ENCODE measurements at places on chromosomes 2 and 18. TPM values are rescaled to one million over a fixed set of nuclear protein-coding genes. Genes with fewer than 3 reads are reported as not detected.

DNA sequence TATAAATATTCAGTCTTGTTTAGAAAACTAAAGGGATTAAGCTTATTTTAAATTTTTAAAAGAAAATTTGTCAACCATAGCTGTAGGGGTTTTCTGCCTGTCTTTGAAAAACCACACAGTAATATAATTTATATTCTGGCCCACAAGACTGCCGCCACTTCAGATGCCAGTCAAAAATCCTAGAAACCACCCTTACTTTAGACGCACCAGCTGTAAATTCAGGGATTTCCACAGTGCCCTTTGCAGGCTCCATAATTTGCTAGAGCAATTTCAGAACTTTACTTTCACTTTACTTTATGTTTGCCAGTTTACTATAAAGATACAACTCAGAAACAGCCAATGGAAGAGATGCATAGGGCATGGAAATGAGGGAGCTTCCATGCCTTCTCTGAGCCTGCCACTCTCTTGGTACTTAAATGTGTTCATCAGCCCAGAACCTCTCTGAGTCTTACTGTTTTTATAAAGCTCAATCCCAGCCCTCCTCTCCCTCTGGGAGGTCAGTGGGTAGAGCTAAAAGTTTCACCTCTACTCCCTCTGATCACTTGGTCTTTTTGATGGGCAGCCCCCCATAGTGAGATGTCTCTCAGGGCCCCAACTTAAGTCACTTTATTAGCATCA lies 63.3 kb downstream of the KYNU start:
- DNase-seq = no peak

GRCh38 chr2:96207073-96207773 lies 1.4 kb downstream of the STARD7 start:
- DNase-seq = peak; percentile 13

The HOXD10 gene
- total RNA-seq = 2.2 TPM

DNA sequence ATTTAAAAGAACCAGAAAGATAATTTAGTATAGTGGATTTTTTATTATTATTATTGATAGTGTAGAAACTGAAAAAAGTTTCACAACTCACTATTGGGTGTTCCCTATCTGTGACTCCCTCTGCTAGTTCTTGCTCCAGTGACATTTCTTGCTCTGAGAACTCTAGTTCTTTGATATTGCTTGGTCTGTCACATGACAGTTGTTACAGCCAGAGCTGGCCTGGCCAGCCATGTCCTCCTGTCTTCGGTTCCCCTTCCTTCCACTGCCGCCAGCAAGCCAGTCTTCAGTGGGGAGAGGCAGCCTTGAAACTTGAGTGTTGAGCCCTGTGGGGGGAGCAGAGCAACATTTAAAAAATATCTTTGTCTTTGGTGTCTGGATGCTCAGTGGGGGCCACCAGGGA lies 7.6 kb upstream of the THOC1 start:
- DNase-seq = no peak

The COLEC12 gene
- total RNA-seq = not detected

- peak; percentile 56 for DNase-seq
These were observed 117.2 kb upstream of the HS6ST1 start for GRCh38 chr2:128435576-128436478.

The SP140 gene
- 0.12 TPM for total RNA-seq

DNA sequence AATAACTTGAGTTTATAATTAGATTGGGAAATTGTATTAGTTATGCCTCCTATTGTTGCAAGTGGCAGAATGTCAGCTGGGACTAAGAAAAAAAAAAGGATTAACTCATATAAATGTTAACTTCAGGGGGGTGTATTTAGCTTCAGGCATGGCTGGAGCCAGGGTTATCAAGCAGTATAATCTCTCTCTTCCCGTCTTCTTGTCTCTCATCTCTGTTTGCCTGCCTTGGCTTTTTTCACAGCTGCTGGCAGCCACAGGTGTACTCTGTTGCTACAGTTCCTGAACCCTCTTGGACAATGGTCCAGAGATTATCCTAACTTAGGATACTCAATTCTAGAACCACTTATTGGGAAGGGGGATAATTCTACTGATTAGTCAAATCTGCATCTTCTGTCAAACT lies 370.7 kb upstream of the MEX3C start:
- DNase-seq = peak; percentile 59

DNA sequence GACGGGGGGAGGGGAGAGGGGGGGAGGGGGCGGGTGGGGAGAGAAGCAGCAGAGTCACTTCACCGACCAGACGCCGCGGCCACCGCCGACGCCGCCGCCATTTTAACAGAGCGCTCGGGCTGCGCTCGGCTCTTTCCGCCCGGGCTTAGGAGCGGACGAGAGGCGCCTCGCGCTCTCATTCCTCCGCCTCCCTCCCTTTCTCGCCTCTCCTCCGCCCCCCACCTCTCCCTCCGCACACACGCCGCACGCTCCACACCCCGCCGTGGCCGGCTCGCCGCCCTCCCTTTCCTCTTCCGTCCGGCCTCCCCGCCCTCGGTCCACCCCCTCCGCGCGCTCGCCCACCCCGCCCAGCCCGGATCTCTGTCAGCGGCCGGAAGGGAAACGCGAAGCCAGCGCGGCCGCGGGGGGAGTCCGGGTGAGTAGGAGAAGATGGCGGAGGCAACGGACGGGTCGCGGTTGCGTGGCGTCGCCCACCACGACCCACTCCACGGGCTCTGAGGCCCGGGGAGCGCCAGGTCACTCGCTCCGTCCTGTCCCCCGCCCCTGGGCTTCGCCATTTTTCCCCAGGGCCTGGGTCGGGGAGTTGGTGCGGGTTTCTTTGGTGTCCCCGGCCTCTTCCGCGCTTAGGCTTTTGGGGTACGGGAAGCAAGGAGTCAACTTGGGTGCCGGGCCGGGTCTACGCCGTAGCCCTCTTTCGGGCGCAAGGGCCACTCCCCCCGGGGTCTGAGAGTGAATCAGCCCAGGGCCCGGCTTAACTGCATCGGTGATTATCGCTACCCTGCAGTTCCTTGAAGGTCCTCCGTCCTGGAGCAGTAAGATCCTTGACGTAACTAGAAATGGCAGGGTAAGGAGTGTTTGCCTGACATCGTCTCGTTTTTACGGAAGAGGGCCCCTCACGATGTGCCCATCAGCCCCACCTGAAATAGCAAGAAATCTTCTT lies at the start of gene USP34:
Gene USP34, minus strand, starts transcription at position 123 of the 940 bp plus-strand sequence. CDS start 395 bp downstream, outside the sequence.
- peak; percentile 96 for DNase-seq

- DNase-seq = no peak
These were observed 177.2 kb downstream of the NEDD4L start for GRCh38 chr18:58221060-58221725.

DNA sequence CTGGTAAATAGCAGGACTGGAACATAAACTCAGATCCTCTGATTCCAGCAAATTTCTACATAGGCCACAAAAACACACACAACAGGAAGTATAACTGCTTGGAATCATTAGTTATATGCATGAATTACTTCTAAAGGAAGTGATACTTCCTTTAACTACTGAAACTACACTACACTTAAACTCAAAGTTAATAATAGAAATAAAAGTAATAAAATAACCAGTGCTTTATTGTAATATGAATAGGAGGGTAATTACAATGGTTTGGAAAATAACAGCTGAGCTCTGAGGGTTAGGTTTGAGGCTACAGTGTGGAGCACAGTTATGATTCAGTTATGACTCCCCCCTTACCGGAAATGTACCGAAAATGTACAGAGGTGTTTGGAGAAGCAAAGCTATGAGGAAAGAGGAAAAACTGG lies 18.5 kb upstream of the POLI start:
- DNase-seq = no peak

DNA sequence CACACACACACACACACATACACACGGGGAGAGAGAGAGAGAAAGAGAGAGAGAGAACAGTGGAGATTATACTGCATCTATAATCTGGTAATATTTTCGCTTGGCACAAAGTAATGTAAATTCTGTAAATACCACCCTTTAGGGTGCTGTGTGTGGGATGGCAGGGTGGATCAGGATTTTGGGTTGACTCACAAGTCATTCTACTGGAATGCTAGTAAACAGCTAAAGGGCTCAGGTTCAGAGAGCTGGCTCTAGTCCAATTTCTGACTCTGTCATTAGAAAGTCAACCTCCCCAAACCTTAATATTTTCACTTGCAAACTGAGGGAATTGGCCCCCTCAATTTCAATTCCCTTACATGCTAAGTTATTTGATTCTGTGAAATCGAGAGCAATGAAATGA lies 308.3 kb downstream of the TSN start:
- DNase-seq = no peak

The ATF2 gene
- total RNA-seq = 35.2 TPM

GRCh38 chr2:70140791-70141211 lies 50.0 kb downstream of the C2orf42 start:
- DNase-seq = no peak

GRCh38 chr2:219726916-219727315 lies 99.5 kb downstream of the SLC4A3 start:
- DNase-seq = no peak

GRCh38 chr2:52933878-52934277 lies 833.7 kb upstream of the CHAC2 start:
- DNase-seq = no peak

The REG1A gene
- not detected for total RNA-seq

GRCh38 chr18:37385846-37386778 lies 179.5 kb downstream of the CELF4 start:
- no peak for DNase-seq

The XDH gene
- total RNA-seq = 0.03 TPM

DNA sequence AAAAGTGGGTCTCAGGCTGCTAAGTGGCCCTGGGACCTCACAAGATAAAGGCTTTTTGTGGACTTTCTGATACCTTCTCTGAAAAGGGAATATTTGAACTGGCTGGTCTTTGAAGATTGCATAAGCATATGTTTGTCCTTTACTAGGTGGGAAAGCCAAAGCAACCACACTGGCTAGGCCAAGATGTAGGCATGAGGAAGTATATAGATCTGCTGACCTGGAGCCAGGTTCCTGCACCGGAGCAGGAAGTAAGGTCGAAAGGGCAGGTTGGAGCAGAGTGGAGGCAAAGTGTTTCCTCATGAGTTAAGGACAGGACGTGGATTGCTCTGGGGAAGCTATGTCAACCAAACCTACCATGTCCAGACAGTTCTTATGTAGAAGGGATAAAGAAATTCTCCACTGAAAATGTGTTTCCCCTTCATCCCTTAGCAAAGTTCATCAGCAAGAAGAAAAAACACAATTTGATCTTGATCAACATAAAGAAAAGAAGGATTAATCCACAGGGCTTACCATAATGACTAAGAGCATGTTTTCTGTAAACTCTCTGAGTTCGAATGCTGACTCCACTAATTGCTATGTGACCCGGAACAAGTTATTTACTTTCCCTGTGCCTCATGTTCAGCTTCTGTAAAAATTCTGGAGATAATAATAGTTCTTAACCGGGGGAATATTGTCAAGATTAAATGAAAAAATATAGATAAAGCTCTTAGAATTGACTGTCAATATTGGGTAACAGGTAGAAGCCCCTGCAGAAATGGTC lies 156.1 kb upstream of the SRD5A2 start:
- no peak for DNase-seq

- DNase-seq = no peak
These were observed 146.0 kb upstream of the MAP3K20 start for GRCh38 chr2:172929644-172930043.

- no peak for DNase-seq
These were observed 80.1 kb upstream of the SMAD7 start for GRCh38 chr18:49030692-49031443.

The UGT1A3 gene
- not detected for total RNA-seq

The PKP4 gene
- 62.8 TPM for total RNA-seq

DNA sequence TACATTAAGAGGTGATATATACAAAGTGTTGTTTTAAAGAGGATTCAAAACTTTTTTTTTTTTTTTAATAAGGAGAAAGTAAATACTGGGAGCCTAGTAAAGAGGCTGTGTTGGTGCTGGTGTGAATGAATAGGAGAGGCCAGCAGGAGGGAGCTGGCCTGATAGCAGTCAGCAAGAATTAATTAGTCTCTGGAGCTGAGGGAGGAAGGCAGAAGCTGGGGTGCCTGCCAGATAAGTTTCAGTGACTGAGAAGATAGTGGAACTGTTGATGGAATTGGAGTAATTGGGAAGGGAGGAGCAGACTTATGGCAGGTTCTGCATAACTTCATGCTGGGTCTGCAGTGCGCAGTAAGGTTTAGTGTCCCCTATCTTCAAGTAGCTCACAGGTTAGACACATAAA lies 36.2 kb upstream of the SNORC start:
- no peak for DNase-seq

- DNase-seq = no peak
These were observed 61.3 kb downstream of the MGAT4A start for GRCh38 chr2:98669675-98670074.

DNA sequence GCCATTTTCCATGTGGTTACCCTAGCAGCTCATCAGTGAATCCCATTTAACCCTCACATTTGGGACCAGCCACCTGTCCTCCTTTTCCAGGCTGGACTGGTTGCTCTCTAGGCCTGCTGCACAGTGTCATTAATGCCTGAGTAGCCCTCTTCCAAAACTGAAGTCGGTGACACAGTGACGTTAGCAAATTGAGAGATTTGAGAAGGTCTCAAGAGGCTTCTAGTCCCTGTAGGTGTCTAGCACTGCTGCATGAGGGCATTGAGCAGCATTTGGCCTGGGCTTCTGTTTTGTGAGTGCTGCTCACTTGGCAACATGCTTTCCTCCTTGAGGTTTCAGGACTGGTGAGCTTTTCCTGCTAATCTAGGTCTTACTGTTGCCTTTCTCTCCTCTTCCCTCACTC lies 36.7 kb downstream of the PKP4 start:
- DNase-seq = peak; percentile 33

DNA sequence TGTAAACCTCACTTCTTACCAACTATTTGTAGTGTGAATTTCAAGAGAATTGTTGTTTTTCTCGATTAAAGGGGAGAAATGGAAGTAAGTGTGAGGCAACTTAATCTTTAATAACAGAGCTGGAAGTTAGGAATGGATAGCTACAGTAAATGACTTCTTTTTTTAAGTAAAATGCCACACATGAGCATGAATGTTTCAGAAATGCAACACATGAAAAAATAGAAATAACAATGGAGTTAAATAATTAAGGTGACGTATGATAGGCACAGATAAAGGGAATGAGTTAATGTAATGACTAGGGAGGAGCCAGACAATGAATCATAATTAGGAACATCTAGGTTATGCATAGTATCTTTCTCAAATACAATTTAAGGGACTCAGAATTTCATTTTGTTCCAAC lies 3.4 kb downstream of the REL start:
- DNase-seq = no peak

GRCh38 chr2:9570182-9571060 lies 14.8 kb upstream of the ADAM17 start:
- DNase-seq = no peak

DNA sequence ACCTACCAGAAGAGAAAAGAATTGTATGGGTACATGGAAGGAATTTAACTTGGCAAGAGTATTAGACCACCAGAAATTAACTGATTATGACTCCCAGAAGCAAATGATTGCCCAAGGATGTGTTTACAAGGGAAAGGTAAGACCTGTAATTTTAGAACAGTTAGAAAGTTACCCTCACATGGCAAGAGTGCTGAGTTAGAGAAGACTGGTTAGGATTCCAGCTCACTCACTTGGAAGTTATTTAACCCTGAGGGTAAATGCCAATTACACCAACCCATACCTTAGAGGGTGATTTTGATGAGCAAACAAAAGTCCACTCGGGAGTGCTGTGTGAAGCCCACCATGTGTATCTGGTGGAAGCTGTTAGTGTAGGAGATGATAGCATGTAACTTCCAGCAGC lies 170.2 kb downstream of the TPGS2 start:
- no peak for DNase-seq

- no peak for DNase-seq
These were observed 37.4 kb downstream of the ZNF236 start for GRCh38 chr18:76859474-76860339.

The RHOB gene
- 146 TPM for total RNA-seq
